Right ventricle myocardium inferior (tissue), 1 donor: ENCODE measurements at places on chromosomes 1 and 21. TPM values are rescaled to one million over a fixed set of nuclear protein-coding genes. Genes with fewer than 3 reads are reported as not detected.

GRCh38 chr21:45328198-45329091 lies 40.8 kb upstream of the POFUT2 start:
- peak; percentile 55 for DNase-seq

- no peak for DNase-seq
Measured at GRCh38 chr1:232901255-232901654, 49.2 kb upstream of the NTPCR start.

DNA sequence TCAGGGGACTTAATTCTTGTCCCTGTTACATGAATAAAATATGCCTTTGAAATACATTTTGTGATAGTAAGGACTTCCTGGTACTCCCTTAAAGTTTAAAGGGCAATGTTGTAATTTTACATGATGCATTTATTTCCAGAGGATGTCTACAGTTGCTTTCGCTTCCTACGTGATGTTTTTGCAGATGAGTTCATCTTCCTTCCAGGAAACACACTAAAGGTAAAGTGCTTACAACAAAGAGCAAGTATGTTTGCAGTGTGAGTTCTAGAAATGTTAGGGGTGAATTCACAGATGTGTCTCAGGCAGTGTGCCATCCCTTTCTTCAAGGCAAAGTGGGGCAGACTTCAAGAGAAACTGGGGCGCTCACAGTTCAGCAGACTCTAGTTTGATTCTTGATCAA lies 31.2 kb downstream of the GNPAT start:
- DNase-seq: no peak

DNA sequence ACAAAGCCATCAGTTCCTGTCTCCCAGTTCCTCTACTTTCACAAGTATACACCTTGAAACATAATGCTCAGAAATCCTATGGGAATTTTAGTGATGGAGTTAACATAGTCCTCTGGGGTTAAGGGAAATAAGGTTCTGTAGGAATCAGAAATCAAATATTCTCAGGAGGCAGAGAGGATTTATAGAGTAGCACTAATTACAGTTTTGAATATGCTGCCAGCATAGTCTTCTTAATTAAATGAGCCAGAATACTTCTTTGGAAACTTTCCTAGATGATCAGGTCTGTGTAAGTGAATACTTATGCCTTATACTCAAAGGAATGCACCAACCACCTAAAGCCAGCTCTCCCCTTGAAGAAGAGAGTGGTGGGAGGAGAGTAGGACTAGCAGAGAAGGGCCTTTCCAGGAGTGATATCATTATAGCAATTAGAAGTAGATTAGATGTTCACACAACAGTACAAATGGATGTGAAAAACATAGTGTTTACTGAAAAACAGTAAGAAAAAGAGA lies 31.4 kb upstream of the DIRAS3 start:
- no peak for DNase-seq

DNA sequence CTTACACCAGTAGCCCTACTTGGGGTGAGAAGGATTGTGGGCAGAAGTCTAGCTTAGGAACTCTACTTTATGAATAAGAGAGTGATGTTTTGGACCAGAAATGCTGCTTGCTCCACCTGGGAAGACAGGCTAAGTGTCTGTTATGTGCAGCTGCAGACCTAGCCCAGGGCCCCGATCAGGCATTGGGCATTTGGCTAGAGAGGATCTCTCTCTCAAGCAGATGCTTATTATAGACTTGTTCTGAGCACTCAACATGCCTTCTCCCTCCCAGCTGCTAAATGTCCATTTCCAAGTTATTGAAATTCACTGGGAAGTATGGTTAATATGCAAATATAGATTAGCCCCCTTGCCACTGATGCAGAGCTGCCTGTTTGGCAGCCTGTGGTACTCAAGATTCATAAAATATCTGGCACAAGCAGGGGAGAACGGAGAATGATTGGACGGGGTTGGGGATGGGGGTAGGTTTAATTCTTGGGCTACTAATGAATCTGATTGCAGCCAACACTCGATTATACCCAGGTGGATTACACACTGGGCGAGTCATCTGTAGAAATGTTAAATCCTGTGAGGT lies 115.9 kb downstream of the KCND3 start:
- no peak for DNase-seq

GRCh38 chr1:224169718-224170270 lies 13.2 kb upstream of the DEGS1 start:
- DNase-seq: no peak

DNA sequence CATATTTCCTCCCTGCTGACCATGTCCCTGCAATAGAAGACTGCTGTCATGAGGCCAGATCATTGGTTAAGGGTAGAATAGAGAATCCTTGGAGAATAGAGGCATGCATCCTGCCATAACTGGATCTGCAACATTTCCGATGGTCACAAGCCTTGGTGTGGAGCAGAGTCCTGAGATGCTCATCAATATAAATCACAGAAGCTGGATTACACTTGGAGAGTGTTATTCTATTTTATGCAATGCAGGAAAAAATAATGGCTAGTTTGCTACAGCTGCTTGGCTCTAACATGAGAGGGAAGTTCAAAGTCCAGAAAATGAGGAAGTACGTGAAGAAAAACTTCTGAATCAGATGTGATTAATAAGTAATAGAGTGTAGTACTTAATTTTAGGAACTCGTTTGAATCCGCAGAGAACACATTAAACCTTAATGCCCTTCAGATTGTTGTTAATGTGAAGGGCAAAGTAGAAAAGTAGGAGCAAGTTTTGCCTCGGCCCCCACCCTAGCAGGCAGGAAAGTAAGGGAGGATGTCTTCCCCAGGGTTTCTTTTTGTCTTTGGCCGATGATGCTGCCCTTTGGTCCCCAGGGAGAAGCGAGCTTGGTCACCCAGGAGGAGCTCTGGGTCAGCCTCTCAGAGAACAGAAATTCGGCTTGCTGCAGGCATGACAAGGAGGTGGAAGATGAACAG lies 59.5 kb downstream of the KCNK1 start:
- DNase-seq: no peak

DNA sequence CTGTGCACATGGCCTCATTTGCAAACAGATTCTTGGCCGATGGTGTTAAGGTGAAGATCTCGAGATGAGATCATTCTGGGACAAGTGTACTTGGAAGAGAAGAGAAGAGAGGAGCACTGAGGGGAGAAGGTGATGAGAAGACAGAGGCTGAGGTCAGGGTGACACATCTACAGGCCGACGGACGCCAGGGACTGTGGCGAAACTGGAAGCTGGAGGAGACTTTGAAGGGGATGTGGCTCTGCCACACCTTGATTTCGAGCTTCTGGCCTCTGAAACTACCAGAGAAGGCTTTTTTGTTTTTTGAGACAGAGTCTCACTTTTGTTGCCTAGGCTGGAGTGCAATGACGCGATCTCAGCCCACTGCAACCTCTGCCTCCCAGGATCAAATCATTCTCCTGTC lies 137.5 kb upstream of the TMEM51 start:
- DNase-seq: no peak

GRCh38 chr1:8438489-8438888 lies 120.6 kb downstream of the SLC45A1 start:
- no peak for DNase-seq

DNA sequence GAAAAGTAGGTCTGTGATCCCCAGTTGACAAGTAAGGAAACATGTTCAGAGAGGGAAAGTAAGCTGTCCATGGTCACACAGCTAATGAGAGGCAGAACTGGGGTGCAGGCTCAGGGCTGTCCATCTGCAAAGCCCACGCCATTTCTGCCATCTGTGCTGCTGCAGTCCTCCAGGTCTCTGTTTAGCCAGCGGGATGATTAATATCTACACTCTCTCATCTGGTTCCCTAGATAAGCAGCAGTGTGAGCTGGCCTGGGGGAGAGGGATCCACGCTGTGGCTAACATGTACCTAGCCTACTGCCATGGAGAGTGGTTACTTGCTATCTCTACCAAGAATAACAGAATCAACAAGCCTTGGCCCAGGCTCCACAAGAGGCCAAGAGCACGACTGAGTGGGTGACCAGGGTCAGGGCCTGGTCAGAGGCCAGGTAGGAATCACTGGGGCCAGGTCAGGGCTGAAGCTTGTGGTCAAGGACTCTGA lies 75.2 kb downstream of the TRABD2B start:
- DNase-seq: no peak

GRCh38 chr1:240122639-240123613 lies 31.2 kb downstream of the FMN2 start:
- DNase-seq: no peak

Gene GRIK1
- not detected for total RNA-seq
